ENCODE measurements at places on chromosomes 12 and 14.

DNA sequence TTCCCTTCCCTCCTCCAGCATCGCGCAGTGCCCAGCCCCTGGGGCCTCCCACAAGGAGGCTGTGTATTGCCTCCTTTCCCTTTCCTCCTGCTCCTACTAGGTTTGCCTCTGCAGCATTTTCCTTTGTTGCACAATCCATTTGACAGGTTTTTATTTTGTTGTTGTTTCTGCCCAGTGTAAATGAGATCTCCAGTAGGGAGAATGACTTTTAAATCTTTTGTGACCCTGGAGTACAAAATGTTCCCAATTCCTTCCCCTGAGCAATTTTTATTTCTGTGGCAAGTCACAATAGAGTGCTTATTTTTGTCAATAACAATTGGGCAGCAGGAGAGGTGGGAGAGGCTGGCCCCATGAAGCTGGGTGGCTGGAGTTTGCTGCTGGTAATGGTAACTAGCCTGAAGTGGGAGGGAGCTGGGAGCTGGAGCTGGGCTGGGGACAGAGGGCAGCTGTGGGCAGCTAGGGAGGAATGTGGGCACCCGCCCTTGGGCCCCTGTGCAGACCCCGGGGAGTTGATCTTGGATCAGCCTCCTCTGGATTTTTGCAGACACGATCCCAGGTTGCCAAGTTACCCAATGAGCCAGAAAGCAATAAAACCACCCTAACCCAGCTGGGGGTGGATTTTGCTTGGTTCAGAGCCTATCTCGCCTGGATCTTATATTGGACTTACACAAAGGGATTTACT lies 160.1 kb downstream of the KTN1 start:
- DNase-seq: no peak

- DNase-seq: no peak
Measured at GRCh38 chr12:45775964-45776363, 46.5 kb downstream of the ARID2 start.

GRCh38 chr14:104062281-104062680 lies 23.2 kb upstream of the ASPG start:
- DNase-seq: no peak

DNA sequence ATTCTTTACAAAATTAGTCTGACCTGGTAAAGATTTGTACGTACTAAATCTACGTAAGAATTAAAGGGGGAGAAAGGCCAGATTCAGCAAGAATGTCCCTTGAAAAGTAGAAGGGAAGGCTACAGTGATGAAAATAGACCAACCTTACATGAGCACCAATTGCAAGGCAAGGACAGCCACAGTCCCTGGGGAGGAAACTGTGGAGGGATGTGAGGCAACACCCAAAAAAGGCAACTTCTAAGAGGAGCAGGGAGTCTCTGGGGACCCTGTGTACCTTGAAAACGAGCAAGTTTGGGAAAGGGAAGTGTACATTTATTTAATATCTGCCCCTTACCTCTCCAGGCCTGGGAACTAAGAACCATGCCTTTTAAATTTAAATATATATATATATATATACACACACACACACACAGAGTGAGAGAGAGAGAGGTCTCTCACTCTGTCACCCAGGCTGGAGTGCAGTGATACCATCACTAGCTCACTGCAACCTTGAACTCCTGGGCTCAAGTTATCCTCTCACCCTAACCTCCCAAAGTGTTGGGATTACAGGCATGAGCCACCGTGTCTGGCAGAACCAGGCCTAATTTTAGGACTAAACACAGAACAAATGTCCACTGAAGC lies 56.4 kb downstream of the TMCC3 start:
- DNase-seq: no peak

GRCh38 chr12:57755454-57756372 lies 810 bp downstream of the MARCHF9 start:
- no peak for DNase-seq

DNA sequence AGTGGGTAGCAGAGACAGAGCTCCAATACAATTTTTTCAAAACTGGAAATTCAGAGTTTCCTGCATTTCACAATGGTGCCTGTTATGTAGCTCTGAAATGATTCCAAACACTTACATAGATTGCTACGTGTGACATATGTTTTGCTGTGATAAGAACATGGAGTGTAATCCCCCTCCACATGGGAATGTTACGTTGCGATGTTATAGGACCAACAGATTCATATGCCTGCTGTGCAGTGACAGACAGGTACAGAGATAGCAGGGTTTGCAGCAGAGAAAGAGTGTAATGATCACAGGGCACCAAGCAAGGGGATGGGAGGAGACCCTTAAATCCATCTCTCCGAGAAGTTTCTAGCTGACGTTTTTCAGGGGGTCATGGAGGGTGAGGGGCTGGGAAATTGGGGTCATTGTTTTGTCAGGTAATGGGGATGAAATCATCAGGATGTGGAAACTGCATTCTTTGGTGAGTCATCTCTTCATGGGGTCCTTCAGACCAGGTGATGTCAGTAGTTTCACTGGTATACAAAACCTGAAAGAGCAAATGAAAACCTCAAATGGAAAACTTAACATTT lies 76.6 kb upstream of the OSBPL8 start:
- no peak for DNase-seq

- DNase-seq: no peak
Measured at GRCh38 chr14:95319312-95320077, at the start of gene CLMN. Gene CLMN, minus strand, starts transcription at chr14:95319908. Its CDS starts 116 bp downstream, at chr14:95319792.

GRCh38 chr12:111454716-111455447 lies 49.2 kb downstream of the SH2B3 start:
- no peak for DNase-seq

- DNase-seq: no peak
Measured at GRCh38 chr14:24846261-24846660, 203.7 kb downstream of the STXBP6 start.

Data from GM04503 (cell line).